NCI-H1694 treated with DMSO at 0.1 percent for 48 hours (cell line): ENCODE measurements at places on chromosomes 4 and X.

DNA sequence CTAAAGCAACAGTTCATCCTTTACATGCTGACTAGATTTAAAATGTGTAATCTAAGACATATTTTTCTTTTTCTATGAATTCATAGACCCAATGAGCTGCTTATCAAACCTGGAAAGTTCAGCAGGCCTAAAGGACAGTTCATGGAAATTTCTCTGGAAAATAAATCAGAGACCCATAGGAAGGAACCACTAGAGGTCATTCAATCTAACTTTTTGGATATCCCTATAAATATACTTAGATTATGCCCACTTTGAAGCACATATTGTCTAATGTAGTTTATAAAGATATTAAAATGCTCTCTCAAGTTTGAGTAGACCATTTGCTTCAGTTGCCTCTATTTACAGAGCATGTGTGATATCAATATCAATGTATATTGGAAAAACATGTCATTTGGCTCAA is 473.0 kb downstream of the FAT4 start:
- no peak for DNase-seq

DNA sequence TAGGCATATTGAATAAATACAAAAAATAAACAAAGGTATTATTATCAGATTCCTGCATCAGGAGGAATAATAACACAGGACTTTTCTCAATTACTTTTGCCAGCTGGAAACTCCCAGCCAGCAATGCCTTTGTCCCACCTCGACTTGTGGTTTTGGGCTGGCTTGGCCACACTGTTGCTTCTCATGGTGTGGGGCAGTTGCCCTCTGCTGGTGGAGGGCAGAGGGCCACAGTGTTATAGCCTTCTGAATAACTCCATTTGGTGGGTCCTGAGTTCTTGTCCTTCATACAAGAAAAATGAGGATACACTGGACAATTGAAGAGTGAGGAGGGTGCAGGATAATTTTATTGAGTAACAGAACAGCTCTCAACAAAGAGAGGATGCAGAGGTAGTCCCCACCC is 1206.0 kb upstream of the ADGRL3 start:
- DNase-seq = no peak

GRCh38 chr4:136812100-136812880 is 720.0 kb downstream of the PCDH18 start:
- DNase-seq = no peak

DNA sequence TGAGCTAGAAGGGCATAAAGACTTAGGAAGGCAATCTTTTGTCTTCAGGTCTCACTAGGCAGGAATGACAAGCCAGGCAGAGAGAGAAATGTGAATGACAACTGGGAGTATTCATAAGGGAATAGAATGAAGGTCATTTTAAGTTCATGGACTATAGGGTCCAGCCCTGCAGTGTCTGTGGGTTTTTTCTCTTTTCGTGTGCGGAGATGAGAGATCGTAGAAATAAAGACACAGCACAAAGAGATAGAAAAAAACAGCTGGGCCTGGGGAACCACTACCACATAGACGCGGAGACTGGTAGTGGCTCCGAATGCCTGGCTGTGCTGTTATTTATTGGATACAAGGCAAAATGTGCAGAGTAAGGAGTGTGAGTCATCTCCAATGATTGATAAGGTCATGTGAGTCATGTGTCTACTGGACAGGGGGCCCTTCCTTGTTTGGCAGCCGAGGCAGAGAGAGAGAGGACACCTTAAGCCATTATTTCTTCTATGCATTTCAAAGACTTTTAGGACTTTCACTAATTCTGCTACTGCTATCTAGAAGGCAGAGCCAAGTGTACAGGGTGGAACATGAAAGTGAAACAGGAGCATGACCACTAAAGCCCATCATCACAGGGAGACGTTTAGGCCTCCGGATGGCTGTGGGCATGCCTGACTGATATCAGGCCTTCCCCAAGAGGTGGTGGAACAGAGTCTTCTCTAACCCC is 921.8 kb upstream of the PCDH10 start:
- no peak for DNase-seq

- no peak for DNase-seq
Observed at GRCh38 chr4:1792158-1792831, 798 bp upstream of the FGFR3 start.

GRCh38 chr4:128858879-128859671 is 49.6 kb downstream of the JADE1 start:
- DNase-seq = no peak

DNA sequence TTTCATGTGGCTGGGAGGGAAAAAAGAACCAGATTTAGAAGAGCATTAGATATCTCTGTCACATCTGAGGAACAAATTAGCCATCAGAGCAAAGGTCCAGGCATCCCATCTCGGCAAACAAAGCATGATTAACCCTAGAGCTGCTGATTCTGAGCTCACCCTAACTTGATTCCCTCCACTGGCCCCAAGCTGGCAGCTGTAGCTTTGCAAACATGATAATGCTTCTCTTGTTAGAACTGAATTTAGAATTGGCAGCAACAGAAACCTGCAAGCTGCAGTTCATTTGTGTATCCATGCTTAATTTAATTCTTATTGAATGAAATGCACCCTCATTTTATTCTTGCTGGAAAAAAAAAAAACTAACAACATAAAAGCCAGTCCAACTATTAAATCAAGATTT is 289.2 kb downstream of the IL1RAPL1 start:
- DNase-seq = no peak

DNA sequence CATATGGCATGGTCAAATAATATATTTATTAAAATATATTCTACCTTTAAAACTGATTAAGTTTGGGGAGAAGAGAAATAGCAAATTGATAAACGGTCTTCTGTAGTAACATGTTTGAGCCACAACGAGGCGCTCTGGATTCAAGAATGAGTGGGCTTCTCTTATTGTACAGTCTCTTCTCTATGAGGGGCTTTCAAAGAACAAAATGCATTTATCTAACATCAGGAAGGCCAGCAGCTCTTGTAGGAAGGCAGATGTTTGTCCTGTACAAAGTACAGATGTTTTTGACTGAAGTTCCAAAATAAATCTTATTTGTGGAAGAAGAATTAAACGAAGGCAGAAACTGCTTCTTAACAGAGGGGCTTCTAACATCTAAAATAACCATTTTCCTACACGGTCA is 153.6 kb downstream of the RASL11B start:
- peak; percentile 56 for DNase-seq

GRCh38 chr4:151324752-151325110 is 674 bp downstream of the SH3D19 start:
- DNase-seq = no peak

GRCh38 chr4:169098532-169098931 is 88.5 kb upstream of the CBR4 start:
- no peak for DNase-seq

GRCh38 chr4:140802591-140802990 is 46.4 kb upstream of the TBC1D9 start:
- DNase-seq = no peak

DNA sequence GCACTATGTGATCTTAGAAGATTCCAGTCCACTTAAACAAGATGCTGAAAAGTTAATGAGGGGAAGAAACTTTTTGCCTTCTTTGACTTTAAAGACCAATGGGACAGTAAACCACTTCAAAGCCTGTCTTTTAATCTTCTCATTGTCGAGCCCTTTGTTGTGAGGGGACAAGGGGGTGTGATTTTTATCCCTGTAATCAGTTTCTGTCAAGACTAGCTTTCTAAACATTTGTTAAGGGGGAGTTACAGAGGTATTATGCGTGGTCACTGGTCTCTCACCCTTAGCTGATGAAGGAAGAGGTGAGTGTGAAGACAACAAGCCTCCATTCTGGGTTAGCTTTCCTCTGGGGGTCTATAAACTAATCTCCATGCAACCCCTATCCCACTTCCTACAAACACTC is 409.3 kb downstream of the ARHGAP24 start:
- DNase-seq = no peak

GRCh38 chrX:118807151-118808017 is 16.2 kb upstream of the ZCCHC12 start:
- DNase-seq = peak; percentile 58

GRCh38 chr4:144565527-144566195 is 80.3 kb upstream of the HHIP start:
- DNase-seq = no peak

DNA sequence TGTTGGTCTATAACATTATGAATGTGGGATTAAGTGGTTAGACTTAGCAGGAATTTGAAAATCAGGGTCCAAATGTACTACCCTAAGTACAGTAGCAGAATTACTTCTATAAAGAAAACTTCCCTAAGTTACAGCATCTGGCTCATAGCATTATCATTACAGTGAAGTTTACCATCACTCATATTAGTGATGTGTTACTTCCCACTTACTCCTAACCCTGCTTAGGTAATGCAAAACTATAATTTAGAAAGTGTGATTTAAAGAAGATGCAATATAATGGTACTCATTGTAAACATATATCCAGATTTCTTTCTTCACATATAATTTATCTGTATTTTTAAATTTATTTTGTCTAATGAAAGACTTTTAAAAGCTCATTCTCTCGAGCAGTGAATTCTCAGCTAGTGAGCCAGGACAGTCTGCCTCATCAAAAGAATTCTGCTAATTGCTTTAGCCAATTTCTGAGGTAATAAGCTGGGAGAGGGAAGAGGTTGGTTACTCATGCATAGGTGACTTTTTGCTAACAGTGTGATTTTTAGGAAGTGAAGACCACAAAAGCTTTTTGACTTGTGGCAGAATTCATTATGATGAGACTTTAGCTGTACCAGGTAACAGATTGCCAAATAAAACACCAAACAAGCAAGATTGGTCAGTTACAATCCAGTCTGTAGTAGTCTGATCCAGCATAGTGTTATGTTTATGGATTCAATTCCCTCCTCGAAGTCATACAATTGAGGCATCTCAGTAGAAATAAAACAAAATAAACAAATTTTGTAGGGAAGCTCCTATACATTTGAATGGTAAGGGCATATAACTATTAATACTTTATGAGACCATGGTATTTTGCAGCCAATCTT is 21.0 kb downstream of the PLS3 start:
- no peak for DNase-seq

- no peak for DNase-seq
Observed at GRCh38 chr4:173039617-173040577, 128.7 kb upstream of the GALNT7 start.

GRCh38 chr4:164012396-164013027 is 518.0 kb downstream of the TMA16 start:
- DNase-seq = no peak

DNA sequence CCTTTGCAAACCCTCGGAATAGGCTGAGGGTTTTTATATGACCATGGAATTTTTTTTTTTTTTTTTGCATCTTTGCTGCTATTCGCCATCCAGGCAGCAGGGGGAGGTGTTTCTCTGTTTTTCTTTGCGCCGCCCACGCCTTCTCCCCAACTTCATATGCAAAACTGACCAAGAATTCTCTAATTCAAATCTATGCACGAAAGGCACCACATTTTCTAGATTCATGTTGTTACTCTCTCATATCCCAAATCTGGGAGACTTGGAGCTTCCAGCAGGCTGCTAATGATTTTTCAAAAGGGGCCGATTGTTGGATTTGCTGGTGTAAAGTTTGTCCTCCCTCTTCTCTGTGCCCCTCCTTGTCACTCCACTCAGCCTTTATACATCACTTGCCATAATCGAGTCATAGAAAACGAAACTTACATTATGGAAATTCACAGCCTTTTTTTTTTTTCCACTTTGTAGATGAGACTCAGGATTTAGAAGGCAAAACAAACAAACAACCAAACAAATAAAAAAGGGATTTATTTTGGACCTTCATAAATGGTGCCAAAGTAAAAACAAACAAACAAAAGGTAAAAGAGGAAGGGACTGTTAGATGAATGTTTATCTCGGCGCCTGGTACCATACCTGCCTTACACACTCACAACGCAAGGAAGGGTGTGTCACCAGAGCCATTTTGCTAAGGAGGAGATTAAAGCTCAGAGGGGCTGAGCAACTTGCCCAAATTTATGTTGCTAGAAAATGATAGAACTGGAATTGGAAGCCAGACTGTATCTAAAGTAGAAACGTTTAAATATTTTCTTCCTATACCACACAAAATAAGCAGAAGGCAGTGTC is 29.3 kb upstream of the BOD1L1 start:
- peak; percentile 53 for DNase-seq

- no peak for DNase-seq
Observed at GRCh38 chrX:22313766-22314165, 41.1 kb downstream of the CBLL2 start.

DNA sequence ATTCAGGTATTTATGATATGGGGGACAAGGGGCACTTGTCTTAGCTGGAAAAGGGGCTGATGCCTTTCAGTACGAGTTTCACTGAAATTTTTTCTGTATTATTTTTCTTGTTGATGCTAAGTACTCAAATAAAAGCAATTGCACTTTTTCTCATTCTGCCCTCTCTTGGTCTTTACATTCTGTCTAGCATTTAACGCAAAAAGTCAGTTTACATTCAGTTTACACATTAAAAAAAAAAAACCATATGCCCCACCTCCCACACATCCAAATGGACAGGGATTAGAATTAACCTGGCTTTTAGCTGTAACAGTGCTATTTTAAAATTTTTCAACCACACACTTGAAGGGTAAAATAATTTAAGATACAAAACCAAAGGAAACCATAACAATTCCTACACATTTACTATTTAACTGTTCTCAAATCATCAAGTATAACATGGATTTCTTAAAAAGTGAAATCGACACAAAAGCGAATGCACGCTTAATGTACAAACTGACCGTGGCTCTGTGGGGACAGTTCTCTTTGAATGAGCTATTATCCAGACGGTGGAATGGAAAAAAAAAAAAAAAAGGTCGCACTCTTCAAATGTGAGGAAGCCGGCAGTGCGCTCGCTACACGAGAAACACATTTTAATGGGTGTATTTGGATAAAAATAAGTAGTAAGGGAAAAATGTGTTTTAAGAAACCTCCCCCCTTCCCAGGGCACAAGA is 1.4 kb downstream of the AMMECR1 start:
- DNase-seq = peak; percentile 11

DNA sequence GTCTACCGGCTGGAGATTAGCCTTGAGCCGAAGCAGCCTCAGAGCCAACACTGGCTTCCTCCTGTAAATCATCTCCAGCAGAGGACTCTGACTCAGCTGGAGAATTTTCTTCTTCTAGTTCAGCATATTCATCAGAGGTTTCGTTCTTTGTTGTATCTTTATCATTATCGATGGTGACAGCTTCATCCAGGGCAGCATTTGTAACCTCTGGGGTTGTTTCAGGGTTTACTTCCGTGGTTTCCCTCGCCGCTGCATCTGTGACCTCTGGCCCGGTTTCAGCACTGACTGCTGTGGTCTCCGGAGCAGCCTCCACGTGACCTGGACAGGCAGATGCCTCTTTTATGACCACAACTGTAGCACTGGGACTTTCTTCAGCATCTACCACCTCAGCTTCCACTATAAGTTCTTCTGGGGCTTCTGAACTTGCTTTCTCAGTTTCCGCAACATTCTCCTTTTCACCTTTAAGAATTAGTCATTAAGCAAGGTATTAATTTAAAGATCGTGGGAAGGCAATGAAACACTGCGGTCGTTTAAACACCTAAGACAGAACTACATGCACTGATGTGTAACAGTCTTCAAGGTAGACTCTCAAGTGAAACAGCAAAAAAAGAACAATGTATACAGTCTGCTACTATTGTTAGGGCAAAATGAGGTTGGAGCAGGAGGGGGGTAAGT is 13.3 kb downstream of the MGARP start:
- no peak for DNase-seq

GRCh38 chr4:3670521-3671519 is 95.4 kb upstream of the ADRA2C start:
- DNase-seq = no peak
